ENCODE measurements at places on chromosomes 5 and 9.

DNA sequence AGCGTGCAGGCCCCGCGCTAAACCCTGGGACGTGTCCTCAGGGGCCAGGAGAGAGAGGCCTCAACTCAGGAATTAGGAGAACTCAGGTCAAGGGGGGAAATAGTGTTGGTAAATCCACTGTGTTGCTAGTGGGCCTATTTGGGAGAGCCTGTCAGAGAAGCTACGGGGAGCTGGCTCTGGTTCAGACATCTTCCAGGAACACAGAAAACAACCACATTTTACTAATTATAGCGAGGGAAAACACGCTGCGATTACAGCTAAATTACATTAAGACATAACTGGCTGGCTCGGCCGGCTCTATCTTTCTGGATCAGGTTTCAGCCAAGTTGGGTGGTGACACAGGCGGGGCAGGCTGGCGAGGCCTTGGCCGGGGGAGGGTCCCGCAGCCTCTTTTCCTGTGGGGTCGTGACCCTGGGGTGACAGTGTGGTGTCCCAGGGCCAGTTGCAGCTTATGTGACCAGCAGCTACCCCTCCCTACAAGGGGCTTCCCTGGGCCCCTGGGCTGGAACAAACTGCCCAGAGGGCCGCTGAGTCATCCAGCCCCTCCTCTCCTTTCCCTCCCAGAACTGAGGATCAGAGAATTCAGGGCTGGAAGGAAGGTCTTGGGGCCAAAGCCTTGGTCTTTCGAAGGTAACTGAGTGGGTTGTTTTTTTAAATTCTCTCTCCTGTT lies 75.1 kb downstream of the FGF18 start:
- peak; percentile 87 for DNase-seq

DNA sequence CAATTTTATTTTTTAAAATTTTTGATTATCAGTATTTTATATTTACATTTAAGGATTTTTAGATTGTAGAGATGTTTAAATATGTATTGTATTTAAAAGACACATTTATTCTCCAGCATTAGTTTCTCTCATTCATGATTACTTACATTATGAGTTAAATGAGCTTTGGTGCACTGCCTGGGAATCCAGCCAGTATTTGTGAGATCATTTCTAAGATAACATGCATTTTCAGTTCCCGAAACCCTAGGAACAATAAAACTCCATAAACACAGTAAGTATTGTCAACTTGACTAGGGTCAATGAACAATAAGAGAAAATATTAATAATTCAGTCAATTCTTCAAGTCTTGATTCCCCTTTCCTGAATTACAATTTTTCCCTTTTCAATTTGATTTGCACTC lies 403.3 kb downstream of the PLK2 start:
- no peak for DNase-seq

GRCh38 chr9:81145331-81145963 lies 543.9 kb downstream of the TLE1 start:
- DNase-seq = no peak

DNA sequence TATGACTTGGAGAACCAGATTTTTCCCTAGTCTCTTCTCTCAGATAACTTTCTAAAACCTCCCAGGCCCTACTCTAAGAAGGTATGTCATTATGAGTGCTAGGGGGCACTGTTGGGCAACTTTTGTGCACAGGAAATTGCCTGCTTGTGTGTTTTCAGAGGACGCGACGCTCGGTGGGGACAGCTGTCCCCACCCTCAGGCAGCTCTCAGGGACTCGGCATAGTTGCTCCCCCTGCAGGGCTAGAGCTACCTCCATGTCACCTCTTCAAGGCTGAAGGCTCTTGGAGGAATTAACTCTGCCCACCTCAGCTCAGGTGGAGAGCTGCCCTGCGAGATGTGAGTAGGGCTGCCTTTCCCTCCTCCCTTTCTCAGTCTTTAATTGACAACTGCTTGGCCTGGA lies 10.2 kb upstream of the TIFAB start:
- DNase-seq = no peak

- DNase-seq = no peak
These were observed 158.8 kb upstream of the SPEF2 start for GRCh38 chr5:35458824-35459207.

DNA sequence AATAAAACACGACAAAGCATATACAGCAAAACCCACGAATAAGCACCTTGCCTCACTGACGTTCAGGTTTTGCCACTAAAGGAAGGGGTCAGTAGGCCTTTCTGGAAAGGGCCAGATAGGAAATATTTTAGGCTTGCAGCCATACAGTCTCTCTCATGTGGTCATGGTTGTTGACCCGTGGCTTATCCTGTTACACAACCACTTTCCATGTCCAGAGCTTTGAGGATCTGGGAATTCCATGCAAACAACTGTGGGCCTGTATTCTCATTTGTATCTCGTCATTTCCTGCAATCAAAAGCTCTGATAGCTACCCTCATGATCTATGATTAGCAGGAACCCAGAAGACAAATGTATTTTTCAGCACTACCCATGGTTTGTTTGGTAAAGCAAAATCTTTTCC lies 108.3 kb downstream of the DRD1 start:
- DNase-seq = no peak

GRCh38 chr5:139027150-139027549 lies 152.0 kb upstream of the LRRTM2 start:
- no peak for DNase-seq

GRCh38 chr5:60583616-60584015 lies 116.3 kb downstream of the DEPDC1B start:
- DNase-seq = no peak

DNA sequence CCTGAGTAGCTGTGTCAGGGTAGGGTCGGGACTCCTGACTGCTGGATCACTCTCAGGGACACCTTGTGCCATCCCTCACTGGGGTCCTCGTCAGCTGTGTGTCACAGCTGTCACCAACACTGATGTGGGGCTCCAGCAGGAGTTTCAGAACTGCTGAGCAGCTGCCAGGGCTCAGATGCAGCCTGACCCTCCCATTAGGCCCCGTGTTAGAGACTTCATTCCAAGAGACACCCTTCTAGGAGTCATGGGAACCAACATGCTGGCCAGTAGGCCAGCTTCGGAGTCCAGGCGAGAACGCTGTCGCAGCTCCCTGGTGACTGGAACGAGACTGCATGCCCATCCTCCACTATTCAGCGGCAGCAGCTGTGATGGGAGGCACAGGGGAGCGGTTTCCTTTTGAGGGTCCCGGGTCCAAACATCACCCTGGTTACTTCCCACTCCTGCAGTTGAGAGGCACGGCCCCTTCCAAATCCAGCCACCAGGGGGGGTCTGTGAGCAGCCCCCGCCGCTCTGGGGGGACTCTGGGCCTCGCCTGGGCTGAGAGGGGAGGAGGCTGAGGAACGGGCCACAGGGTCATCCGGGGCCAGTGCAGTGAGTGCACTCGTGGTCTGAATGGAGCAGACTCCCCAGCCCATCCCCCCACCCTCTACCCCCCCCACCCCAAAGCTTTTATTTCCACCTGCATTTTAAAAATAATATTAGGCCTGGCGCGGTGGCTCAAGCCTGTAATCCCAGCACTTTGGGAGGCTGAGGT lies 12.6 kb upstream of the TCF7 start:
- no peak for DNase-seq

- DNase-seq = no peak
These were observed 21.9 kb upstream of the CFAP95 start for GRCh38 chr9:69798744-69799143.

GRCh38 chr9:94720846-94721549 lies 5.5 kb upstream of the AOPEP start:
- DNase-seq = no peak

DNA sequence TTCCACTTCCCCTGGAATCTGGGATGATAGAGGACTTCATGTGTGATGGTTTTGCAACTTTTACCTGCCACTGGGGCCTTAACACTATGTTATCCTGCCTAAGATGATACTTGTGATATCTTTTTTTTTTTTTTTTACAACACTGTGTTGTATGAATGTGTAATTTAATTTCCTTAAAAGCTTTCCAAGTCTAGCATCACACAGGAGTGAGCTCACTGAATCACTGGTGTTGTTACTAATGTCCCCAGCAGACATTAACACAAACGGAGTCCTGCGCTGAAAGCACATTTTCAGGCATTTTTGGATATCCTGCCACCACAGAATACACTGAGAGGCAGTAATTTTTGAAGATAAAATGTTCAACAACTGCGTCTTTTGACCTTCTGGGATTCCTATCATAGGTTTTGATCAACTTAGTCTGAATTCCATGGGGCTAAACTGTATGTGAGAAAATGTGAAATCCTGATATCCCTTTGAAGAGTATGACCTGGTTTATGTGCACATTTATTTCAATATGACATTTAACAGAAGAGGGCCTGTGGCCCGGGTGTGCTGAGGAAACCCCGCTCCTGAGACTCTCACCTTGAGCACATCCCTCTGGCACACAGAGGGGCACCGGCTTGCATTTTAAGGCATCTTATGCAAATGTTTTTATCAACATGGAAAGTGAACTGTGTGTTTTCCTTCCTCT lies 118.0 kb downstream of the FSTL4 start:
- DNase-seq = no peak

DNA sequence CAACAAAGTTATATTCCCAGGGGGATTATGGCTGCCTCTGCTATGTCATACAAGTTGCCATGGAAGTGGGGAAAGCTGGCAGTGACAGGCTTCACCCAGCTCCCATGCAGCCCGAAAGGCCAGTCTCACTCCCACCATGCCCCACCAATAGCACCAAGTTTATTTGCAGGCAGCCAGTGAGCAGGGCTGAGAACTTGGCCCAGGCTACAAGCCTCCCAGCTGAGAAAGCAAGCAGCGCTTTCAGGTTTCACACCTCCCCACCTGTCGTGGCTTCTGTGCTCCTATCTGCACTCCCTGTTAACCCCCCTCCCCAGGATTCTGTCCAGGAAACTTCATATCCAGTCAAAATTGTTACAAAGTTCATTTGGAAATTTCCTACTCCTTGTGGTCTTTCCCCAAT lies 155.0 kb downstream of the SAXO1 start:
- DNase-seq = no peak

DNA sequence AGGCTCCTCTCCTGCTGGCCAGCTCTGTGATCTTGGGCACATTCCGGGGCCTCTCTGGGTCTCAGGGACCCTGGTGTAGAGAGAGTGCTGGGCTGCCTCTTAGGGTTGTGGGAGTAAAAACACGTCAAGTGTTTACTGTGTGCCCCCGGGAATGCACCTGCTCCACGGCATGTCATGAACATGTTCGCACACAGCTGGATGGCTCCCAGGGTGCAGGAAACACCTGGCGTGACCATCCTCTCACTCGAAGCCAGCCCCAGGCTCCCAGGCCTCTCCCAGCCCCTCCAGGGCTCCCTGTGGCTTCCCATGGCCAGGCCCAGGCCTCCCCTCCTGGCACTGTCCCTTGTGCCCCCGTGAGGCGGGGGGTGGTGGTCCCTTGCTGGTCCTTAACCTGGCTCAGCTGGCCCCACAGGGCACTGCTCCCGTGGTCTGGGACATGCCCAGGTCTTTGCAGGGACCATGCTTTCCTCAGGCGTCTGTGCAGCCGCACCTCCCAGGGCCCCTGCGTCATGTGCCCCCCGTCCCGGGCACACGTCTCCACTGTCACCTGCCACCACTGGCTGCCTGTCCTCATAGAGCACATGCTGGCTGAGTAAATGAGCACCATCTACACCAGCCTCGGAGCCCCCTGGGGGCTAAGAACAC lies 44.9 kb downstream of the SLC6A3 start:
- DNase-seq = no peak

GRCh38 chr9:136713550-136713949 lies 1.2 kb downstream of the DIPK1B start:
- DNase-seq = no peak

DNA sequence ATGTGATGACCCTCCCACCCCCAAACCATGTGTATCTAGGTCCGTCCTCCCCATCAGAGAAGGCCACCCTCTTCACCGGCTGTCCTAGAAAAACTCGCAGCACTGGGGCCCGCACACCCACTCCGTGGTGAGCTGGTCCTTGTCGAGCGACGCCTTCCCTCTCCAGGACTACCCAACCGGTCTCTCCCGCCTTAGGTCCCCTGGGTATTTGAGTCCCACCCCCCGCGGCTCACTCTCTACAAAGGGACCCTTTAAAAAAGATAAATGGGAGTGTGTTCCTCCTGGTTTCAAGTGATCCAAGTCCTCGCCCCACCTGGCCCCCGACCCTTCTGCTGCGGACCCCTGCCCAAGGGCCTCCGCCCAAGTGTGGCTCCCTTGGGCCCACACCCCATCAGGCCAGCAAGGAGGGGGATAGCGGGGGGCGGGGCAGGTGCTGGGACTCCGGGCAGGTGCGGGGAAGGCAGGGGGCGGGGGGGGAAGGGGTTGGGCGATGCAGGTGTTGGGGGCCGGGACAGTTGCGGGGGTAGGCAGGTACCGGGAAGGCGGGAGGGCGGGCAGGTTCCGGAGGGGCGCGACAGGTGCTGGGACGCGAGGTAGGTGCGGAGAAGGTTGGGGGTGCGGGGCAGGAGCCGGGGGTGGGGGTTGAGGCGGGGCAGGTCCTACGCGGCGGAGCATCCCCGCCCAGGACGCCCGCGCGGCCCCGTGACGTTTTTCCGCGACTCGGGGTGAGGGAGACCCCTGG lies 970 bp upstream of the ARRDC1 start:
- DNase-seq = no peak

DNA sequence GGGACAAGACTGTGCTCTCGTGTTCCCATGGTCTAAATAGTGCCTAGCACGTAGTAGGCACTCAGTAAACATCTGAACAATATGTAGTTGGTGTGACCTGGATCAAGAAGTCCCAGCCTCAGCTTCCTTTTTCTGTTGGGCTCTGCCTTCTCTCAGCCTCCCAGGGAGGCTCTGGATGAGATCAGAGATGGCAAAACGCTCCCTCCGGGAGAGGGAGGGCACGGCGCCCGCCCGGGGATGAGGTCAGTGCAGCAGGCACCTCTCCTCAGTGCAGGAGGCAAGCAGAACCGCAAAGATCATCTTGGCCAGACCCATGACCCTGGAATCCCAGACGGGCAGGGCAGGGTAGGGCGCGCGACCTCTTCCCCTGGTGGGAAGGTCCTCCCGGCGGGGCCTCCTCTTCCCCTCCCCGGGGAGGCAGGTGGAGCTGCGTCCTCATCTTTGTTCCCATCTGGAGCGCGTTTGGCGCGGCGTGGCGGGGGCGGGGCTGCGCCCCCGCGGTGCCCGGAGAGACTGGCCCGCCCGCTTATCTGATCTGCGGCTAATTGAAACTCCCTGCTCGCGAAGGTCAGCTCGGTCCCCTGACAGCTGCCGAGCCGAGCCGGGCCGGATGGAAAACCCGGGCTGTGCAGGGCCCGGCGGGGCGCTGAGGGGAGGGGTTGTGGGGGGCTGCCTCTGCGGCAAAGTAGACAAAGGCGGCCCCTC lies 60.9 kb downstream of the CXXC5 start:
- no peak for DNase-seq

DNA sequence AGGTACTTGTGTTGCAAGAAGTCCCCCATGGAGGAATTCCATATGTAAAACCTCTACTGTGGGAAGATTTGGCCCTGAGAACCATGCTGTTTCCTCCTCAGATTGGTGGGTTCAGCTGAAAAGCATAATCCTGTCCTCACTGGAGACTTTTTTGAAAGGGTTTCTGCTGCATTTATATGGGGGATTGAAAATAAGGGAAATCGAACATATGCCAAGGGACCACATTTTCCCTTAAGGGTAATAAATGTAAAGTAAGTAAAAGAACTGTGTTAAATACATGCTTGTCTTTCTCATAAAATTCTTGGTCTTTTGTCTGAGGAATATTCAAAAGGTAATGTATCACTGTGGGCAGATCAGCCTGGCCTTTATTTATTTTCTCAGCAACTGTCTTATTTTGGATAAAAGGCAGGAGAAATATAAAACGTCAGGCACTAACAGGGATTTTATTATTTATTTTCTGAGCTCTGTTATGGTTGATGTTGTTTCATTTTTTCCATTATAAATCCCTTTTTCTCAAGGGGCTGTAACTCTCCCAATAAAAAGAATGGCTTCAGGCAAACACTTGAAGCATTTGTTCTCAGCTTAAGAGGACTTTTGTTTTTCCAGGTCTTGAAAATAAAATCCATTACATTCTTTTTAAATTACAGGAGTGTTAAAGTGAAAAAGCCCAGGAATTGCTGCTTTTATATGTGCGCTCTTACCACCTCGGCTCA lies 131.4 kb downstream of the FGF10 start:
- no peak for DNase-seq

Data from right atrium auricular region (tissue), 2 donors.